Neural progenitor cell (in vitro differentiated cells): ENCODE measurements at places on chromosomes 5 and 9.

GRCh38 chr5:103258957-103259704 lies 568 bp downstream of the MACIR start:
- peak; percentile 79 for DNase-seq
- peak overlapping the region; percentile 79 for H3K27ac ChIP-seq
- H3K36me3 ChIP-seq = no peaks in the 10 kb centered on the region

DNA sequence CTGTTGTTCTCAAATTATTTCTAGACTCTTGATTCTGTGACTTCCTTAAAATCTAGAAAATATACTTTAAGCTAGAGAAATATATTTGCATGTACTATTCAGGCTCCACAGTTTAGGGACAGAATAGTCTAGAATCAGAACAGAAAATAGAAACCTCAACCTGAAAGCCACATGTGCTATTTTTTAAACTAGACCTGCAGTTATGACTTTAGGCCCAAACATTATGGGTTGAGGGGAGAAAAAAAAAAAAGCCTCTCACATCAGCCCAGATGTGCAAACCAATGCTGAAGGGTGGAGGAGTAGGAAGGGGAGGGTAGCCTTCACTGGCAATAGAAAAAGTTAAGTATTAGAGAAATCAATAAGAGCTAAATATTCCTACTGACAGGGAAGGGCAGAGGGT lies 35.7 kb downstream of the ELL2 start:
- DNase-seq = no peak
- no peak overlapping the region for H3K27ac ChIP-seq
- no peaks in the 10 kb centered on the region for H3K36me3 ChIP-seq

DNA sequence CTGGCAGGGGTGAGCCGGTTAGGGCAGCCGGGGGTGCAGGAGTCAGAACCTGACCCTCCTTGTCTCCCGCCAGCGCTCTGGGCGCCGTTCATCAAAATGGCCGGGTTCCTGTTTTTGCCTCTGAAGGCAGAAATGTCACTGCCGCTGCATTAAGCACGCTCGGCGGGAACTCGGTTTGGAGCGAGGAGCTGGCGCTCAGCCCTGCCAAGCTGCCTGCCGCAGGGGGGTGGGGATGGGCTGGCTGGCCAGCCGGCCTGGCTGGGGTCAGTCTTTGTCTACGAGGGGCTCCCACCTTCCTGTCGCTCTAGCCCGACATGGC lies 63.7 kb downstream of the CXXC5 start:
- H3K27ac ChIP-seq = no peak overlapping the region
- H3K4me1 ChIP-seq = peaks cover 38% of the 10 kb centered on the region
- peak; percentile 81 for DNase-seq
- H3K4me3 ChIP-seq = peak overlapping the region; percentile 59

GRCh38 chr9:92406477-92406876 lies 2.1 kb upstream of the OGN start:
- H3K27me3 ChIP-seq = no peaks in the 10 kb centered on the region
- H3K27ac ChIP-seq = no peak overlapping the region
- no peak overlapping the region for H3K4me3 ChIP-seq

DNA sequence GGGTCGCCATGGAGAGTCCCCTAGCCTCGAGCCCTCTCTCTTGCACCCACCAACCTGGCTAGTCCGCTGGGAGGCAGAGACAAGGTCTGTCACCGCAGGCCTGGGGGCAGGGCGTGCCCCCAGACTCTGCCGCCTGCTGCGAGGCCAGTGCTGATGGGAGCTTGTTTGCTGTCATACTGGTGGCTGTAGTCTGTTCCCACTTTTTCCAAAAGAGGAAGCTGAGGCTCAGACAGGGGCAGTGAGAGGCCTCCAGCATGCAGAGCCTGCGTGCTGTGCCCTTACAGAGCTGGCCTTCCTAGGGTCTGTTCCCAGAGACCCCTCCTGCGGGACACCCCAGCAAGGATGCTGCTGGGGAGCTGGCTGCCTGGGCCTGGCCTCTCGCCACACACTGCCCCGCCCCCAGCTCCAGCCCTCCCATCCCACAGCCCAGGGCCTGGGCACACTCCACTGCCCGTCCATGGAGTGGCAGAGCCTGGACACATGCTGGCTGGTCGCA lies 21.0 kb upstream of the SUSD3 start:
- no peaks in the 10 kb centered on the region for H3K4me1 ChIP-seq
- no peak overlapping the region for H3K27ac ChIP-seq
- no peaks in the 10 kb centered on the region for H3K27me3 ChIP-seq
- H3K4me3 ChIP-seq = no peak overlapping the region
- H3K36me3 ChIP-seq = no peaks in the 10 kb centered on the region
- no peak for DNase-seq

DNA sequence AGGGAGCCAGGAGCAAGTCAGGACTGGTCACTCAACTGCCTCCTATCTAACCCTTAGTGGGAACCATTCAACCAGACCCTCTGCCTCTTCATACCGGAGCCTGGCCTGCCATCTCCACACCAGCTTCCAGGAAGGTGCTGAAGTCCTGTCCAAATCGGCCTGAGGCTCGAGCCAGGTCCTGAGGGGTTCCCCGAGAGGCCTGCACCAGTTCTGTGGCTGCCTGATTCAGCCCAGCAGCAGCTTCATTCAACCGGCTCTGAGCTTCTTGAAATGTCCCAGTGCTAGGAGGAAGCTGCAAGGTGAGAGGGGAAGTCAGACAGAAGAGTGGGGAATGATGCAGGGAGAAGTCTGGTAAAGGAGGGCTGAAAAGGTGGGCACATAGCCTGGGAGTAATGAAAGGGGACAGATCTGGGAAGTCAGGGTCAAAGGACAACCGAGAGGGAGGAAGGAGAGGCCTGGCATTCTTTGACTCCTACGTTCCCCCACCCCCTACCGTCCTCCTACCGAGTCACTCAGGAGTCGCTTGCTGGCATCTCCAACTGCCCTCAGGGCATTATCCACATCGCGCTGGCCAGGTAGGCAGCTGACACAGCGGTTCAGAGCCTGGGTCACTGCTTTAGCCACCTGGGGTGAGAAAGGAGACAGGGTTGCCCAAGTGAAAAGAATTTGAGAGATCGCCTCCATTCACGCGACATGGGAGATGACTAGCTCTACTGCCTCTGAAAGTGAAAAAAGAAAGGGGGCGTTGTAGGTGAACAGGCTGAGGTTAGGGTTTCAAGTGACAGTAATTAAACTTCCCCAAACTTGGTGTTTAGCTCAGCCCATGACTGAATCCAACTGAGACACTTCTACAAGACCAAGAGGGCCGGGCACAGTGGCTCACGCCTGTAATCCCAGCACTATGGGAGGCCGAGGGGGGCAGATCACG lies 20.2 kb downstream of the TLN1 start:
- no peak overlapping the region for H3K27ac ChIP-seq
- H3K4me1 ChIP-seq = no peaks in the 10 kb centered on the region
- no peaks in the 10 kb centered on the region for H3K36me3 ChIP-seq
- no peak overlapping the region for H3K4me3 ChIP-seq
- H3K27me3 ChIP-seq = no peaks in the 10 kb centered on the region

DNA sequence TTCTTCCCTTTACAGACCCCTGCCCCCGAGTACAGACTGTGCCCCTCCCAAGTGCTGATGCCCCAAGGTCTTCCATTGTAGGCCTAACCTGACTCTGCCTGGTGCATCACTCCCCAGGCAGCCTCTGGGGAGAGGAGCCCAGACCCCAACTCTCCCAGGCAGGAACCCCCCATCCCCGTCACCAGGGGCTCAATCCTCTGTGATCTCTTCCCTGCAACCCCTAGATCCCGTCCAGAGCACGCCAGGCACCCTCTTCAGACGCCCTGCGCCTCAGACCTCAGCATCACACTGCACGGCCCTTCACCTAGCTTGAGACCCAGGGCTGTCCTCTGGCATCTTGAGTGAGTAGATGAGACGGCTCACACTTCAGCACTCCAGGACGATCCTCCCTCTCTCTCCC lies 6.4 kb upstream of the EGR1 start:
- no peak overlapping the region for H3K4me3 ChIP-seq
- no peak overlapping the region for H3K27ac ChIP-seq
- H3K36me3 ChIP-seq = no peaks in the 10 kb centered on the region
- DNase-seq = no peak
- peaks cover 18% of the 10 kb centered on the region for H3K4me1 ChIP-seq

GRCh38 chr9:19640014-19640413 lies 148.8 kb downstream of the SLC24A2 start:
- DNase-seq = no peak
- H3K27ac ChIP-seq = no peak overlapping the region
- no peaks in the 10 kb centered on the region for H3K36me3 ChIP-seq
- no peak overlapping the region for H3K4me3 ChIP-seq
- H3K27me3 ChIP-seq = no peaks in the 10 kb centered on the region

- peaks cover 6% of the 10 kb centered on the region for H3K36me3 ChIP-seq
- DNase-seq = peak; percentile 60
- H3K27ac ChIP-seq = no peak overlapping the region
- H3K4me1 ChIP-seq = peaks cover 13% of the 10 kb centered on the region
- no peaks in the 10 kb centered on the region for H3K27me3 ChIP-seq
- peak overlapping the region; percentile 78 for H3K4me3 ChIP-seq
Observed at GRCh38 chr9:100099722-100100042, 639 bp downstream of the INVS start.

GRCh38 chr5:135894276-135894675 lies 1.4 kb downstream of the IL9 start:
- H3K4me3 ChIP-seq = no peak overlapping the region
- peaks cover 40% of the 10 kb centered on the region for H3K27me3 ChIP-seq
- no peaks in the 10 kb centered on the region for H3K36me3 ChIP-seq
